BJ (cell line): ENCODE measurements at places on chromosomes 2 and 18. TPM values are rescaled to one million over a fixed set of nuclear protein-coding genes. Genes with fewer than 3 reads are reported as not detected.

Gene TBR1
- polyA plus RNA-seq = not detected in 2 replicates

Gene TUBB6
- 537 and 765 TPM in 2 replicates for polyA plus RNA-seq

Gene SP5
- polyA plus RNA-seq = not detected in 2 replicates

Gene IL36B
- not detected in 2 replicates for polyA plus RNA-seq

Gene ALPI
- not detected in 2 replicates for polyA plus RNA-seq

Gene IGFBP5
- 882 and 1,060 TPM in 2 replicates for polyA plus RNA-seq

Gene DRC1
- polyA plus RNA-seq = 0.05 and 0.22 TPM in 2 replicates

Gene LAMA3
- polyA plus RNA-seq = 5.6 and 6.6 TPM in 2 replicates

Gene DPY30
- polyA plus RNA-seq = 35.3 and 66.1 TPM in 2 replicates

DNA sequence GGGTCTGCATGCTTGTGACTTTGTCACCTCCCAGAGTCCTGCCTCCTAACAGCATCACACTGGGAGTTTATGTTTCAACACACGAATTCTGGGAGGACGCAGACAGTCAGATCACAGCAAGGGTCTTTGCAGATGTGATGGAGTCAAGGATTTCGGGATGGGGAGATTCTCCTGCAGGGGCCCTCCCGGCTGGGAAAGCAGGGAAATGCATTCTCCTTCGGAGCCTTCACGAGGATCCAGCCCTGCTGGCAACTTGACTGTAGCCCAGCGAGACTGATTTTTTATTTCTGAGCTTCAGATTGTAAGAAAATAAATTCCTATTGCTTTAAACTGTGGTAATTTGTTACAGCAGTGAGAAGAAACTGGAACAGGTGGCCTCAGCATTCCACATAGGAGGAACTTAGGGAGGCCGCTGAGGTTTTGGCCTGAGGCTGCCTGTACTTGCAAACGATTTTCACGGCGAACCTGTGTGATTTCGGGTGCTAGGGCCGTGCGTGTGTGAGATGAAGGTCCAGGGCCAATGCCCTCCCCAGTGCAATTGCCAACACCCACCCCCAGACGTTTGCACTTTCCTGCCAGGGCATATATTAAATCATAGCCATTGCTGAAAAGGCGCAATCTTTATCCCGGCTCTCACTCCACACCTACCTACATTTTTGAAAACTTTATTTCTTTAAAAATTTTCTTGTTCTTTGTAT, 79.8 kb downstream of the ASB1 start:
- no peak for DNase-seq

DNA sequence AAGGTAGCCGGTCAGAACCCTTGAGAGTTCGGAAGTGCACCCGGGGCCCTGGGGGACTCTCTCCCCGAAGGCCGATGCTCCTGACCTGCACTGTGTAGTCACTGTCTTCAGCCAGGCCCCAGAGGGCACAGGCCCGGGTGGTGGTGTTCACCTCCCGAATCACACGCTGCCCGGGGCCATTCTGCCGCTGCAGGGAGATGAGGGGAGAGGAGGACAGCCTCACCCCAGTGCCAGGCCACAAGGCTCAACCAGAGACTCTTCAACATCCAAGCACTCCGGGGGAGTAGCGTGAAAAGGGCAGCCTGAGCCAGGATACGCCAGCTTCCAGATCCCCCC, 1.1 kb downstream of the FNDC4 start:
- no peak for DNase-seq

- no peak for DNase-seq
Observed at GRCh38 chr2:219045937-219046550, 4.7 kb upstream of the CFAP65 start.

DNA sequence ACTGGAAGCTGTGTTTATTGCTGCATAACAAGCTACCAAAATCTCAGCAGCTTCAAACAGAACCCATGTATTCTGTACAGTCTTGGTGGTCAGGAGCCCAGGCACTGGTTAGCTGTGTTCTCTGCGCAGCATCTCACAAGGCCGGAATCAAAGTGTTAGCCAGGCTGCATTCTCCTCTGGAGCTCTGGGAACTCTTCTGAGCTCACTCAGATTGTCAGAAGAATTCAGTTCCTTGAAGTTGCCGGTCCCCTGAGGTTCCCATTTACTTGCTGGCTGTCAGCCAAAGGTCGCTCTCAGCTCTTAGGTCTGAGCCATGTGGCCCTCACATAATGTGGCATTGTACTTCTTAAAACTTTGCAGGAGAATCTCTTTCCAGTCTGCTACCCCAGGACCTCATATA, 123.6 kb upstream of the SMIM21 start:
- no peak for DNase-seq

DNA sequence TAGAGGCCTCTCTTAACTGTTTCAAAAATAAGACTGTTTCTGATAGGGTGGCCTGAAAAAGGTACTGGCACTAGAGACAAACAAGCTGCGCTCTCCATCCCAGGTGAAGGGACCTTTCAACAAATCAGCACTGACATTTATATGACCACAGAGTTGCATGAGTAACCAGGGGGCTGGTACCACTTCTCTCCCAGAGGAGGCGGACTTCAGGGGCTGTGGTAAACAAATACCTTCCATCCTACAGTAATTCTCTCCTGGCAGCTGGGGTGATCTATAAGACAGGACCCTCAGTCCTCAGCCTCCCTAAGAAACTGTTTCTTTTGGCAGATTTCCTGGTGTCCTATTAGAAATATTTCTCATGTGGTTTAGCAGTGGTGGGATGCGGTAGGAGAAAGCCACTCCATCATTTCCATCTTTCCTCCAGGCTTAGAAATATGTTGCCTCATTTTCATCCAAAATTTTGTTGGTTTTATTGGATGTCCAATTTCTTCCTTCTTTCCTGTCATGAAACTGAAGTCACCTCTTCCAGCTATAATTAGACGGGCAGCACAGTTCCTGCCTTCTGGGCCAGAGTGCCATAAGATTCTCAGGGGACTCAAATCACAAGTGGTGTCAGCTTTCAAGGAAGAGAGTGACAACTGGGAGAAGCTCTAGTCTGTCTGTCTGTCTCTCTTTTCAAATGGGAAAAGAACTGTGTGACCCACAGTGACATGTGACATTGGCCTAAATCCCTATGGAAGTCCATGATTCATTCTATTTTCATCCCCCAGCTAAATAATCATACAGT, 96.4 kb downstream of the CYRIA start:
- no peak for DNase-seq

DNA sequence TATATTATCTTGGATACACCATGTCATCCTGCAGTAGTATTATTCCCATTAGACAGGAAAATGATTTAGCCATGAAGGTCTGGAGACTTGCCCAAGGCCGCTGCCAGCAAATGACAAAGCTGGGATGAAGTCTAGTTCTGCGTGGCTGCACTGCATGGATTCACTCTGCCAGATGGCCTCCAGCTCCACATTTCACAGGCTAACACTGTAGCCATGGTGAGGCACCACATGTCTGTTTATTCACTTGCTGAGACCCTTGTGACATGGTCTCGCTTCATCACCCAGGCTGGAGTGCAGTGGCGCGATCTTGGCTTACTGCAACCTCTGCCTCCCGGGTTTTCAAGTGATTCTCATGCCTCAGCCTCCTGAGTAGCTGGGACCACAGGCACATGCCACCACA, 31.5 kb upstream of the SCG2 start:
- no peak for DNase-seq

GRCh38 chr2:236177604-236177966, 9.4 kb upstream of the GBX2 start:
- DNase-seq = no peak

- DNase-seq = peak; percentile 26
Observed at GRCh38 chr2:207881902-207882301, 112.2 kb upstream of the FZD5 start.

GRCh38 chr2:56505885-56506284, 322.1 kb downstream of the CCDC85A start:
- DNase-seq = no peak

GRCh38 chr2:196510246-196510645, 129.3 kb upstream of the CCDC150 start:
- DNase-seq = no peak

DNA sequence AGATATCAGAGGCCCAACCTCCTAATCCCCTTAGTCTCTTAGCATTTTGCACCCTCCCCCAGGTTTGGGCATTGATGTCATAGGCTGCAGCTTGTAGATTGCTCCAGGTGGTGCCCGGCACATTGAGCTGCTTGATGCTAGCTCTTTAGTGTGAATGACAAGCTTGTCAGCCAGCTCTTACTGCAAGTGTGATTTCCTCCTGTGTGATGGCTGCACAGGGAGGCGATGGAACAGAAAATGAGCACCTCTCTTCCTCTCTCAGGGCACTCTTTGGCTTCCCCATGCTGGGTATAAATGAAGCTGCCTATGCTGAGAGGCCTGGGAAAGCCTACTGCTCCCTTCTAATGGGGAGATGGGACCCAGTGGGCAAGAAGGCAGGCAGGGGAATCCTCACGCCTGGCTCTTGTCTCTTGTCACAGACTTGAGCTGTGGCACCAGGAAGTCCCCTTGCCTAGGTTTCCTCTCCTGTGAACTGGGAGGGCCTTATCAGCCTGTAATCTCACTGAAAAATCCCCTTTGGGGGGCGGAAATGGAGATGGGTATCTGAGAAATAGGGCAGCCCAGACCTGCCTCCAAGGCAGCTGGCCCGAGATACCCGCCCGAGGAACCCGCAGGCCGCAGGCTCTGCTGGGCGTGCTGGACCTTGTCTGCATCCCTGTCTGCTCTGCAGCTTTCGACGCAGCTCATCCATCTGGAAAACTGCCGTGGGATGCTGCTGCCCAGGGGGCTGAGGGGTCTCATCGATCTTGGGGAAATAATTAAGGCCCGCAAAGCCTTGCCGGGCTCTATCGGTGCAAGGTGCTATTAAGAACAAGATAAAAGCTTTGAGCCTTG, 163.5 kb upstream of the CXCR4 start:
- no peak for DNase-seq

GRCh38 chr2:41283079-41283775, 764.6 kb upstream of the PKDCC start:
- no peak for DNase-seq

DNA sequence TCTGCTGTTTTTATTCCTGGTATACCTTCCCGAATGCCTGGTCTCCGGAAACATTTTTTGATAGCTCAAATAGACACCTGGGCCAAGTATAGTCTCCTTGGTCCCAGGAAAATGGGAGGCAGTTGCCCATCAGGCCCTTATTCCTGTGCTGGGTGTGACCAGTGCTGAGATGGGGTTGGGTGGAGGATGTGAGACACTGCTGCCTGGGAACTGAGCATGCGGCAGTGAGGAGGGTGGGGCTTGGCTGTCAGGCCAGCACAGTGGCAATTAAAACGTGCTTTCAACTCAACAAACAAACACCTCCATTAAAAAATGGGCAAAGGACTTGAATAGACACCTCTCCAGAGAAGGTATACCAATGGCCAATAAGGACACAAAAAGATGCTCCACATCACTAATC, 12.5 kb downstream of the KLHL29 start:
- DNase-seq = no peak

DNA sequence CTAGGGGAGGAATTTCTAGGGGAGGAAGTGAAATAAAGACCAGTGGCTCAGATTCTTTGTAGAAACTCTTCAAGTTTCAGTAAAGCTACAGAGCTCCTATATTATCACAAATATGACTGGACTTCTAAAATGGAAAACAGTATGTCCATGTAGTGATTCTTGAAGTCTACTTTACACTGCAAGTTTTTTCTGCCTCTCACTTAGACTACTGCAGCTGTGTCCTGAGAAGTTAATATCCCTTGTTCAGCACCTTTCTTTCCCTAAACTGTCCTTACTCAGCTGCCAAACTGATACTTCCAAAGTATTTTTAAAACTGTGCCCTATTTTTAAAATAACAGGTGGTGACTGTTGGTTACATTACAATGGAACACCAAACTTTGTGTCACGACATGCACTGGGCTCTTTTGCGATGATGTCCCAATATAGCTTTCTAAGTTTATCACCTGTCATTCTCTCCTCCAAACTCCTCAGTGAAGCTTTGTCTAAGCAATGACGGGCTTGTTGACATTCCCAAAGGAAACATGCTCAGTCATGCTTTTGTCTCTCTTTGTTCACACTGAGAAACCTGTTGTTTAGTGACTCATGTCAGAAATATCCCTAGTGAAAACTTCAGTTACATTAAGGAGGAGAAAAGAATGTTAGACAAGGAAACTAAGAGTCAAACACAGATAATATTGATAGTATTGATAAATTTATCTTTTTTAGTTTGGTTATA, 341.1 kb downstream of the ARL6IP6 start:
- DNase-seq = no peak

GRCh38 chr2:162926501-162926900, 87.9 kb upstream of the KCNH7 start:
- no peak for DNase-seq

- no peak for DNase-seq
Observed at GRCh38 chr2:4502230-4502843, 799.0 kb downstream of the DCDC2C start.

- DNase-seq = no peak
Observed at GRCh38 chr2:69033461-69034095, 20.6 kb downstream of the ANTXR1 start.

- no peak for DNase-seq
Observed at GRCh38 chr2:113185664-113186432, 12.1 kb downstream of the PSD4 start.

DNA sequence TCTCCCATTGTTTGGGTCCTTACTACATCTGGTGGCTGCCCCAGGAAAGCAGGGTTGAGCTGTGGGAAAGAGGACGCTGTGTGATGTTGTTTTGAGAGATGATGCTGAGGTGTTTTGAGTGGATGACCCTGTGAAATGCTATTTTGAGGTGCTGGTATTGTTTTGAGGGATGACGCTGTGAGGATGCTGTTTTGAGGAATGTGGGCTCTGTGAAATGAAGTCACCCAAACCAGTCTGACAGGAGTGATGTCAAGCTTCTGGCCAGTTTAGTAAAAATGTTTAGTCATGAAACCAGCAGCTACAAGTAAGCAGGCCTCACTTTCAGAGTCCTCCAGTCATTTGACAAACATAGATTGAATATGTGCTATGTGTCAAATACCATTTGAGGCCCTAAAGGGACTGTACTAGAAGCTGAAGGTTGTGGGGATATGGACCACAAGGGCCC, 16.1 kb upstream of the PUM2 start:
- no peak for DNase-seq

- no peak for DNase-seq
Observed at GRCh38 chr2:109438773-109439389, 174.9 kb downstream of the SEPTIN10 start.

DNA sequence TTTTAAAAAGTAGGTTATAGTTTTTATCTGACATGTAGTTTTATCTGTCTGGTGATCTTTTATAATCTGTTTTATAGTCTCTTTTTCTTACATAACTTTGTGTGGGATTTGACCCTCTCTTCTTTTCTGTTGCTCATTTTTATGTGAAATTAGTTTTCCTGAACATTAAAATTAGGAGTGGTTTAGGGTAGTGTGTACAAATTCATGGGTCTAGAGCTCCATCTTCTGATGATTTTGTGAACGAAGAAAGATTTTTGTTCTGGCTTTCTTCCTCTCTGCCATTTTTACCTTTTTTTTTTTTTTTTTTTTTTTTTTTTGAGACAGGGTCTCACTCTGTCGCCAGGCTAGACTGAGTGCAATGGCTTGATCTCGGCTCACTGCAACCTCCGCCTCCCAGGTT, 46.6 kb downstream of the SLC30A6 start:
- DNase-seq = no peak

- peak; percentile 86 for DNase-seq
Observed at GRCh38 chr2:65662654-65663432, 230.4 kb upstream of the SPRED2 start.

DNA sequence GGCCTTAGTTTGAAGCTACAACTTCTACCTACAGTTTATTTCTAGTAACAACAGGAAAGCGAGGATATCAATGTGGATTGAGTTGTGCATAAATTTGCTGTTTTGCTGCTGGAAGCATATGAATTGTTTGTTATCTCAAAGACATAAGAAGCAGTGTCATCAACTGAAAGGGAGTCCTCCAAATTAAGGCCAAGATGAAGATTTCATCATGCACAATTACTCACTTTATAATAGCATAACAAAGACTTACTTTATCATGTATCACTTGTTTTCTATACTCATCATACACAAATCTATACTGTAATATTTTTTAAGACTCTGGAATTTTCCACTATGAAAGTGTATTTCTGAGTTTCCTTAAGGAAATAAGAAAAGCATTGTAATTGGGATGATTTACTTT, 136.1 kb upstream of the FANCL start:
- no peak for DNase-seq
